ENCODE measurements at places on chromosomes 12 and 14.

- DNase-seq, result no peak
Measured at GRCh38 chr12:69875416-69875935, 50.4 kb downstream of the MYRFL start.

GRCh38 chr12:20245491-20245890 lies 122.8 kb upstream of the PDE3A start:
- no peak for DNase-seq

- no peak for DNase-seq
Measured at GRCh38 chr14:102898298-102898697, 24.2 kb upstream of the AMN start.

- DNase-seq, result no peak
Measured at GRCh38 chr14:51784466-51784865, 75.9 kb upstream of the GNG2 start.

DNA sequence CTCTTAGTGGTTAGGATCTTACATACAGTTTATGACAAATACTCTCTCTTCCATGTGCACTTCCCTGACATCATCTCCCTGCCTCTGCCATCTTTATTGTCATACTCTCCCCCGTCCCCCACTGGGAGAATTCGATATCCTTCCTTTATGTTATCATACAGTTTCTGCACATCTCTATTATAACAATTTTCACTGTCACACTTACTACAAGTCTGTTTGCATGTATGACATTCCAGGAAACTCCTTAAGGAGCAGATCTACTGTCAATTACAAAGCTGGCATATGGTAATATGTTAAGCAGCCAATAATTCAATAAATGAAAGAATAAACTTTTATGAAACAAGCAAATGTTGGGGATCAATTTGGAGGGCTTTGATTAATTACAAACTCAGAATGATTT lies 91.1 kb downstream of the KCNH5 start:
- no peak for DNase-seq

DNA sequence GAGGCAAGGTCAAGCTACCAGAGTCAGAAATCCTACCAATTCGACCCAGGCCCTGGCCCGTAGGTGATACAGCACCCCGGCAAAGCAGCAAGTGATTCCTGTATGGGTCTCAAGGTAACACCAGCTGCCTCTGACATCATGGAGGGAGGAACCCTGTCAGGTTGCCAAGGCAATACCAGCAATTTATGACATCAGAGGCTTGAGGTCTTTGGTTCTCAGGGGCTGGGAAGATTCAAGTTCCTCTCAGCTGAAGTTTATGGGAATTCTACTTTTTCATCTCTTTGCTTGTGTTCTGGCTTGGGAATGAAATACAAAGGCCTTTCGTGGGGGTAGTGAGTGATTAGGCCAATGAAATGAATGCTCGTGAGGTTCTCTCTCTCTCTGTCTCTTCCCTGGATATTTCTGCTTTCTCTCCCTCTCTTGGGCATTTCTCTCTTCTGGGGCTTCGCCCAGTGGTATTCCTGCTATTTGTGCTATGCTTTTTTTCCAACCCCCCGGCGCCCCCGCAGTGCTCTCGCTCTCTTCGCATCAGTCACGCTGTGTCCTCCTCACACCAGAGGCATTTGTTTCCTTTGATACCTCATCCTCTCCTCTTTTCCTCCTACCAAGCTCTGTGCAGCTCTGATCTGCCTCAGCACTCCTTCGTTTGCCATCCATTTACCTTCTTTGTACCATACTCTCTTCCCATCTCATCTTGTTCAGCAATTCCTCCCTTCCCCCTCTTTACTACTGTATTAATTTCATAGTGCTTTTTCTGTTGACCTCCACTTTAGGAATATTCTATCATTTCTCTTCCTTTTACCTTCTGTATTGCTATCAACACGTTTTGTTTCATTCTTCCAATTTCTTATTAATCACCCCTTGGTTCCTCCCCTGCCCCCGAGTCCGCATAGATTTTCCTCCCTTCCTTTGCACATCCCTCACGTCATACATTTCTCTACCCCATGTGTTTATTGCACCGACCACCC lies 2.9 kb downstream of the ZFHX2 start:
- DNase-seq, result no peak
